ENCODE measurements at places on chromosomes 5 and 9.

GRCh38 chr5:56047448-56047847 lies 52.7 kb upstream of the IL6ST start:
- peaks cover 2% of the 10 kb centered on the region for H3K36me3 ChIP-seq
- H3K4me3 ChIP-seq = no peak overlapping the region
- peaks cover 8% of the 10 kb centered on the region for H3K4me1 ChIP-seq
- H3K27ac ChIP-seq = no peak overlapping the region
- H3K27me3 ChIP-seq = peaks cover 7% of the 10 kb centered on the region

GRCh38 chr5:57779383-57780223 lies 297.0 kb upstream of the ACTBL2 start:
- peaks cover 8% of the 10 kb centered on the region for H3K27me3 ChIP-seq
- no peak overlapping the region for H3K4me3 ChIP-seq
- no peak overlapping the region for H3K27ac ChIP-seq
- H3K4me1 ChIP-seq = no peaks in the 10 kb centered on the region
- DNase-seq = no peak

DNA sequence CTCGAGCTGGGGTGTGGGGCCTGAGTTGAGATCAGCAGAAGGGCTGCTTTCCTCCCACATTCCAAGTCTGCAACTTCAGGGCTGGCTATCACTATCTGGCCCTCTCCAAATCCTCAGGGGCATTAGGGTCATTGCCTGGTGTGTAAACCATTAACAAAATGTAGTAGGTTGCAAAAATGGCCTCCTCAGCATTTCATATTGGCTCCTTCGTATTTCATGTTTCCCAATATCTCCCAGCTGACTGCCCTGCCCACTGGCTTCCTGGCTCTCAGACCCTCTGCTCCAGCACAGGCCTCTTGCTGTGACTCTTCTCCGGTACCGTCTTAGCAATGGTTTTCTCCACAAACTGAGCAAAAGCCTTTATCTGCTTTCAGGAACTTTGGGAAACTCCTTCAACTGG lies 113.8 kb downstream of the GADD45G start:
- peaks cover 1% of the 10 kb centered on the region for H3K4me1 ChIP-seq
- no peak overlapping the region for H3K27ac ChIP-seq
- DNase-seq = no peak
- no peak overlapping the region for H3K4me3 ChIP-seq
- no peaks in the 10 kb centered on the region for H3K36me3 ChIP-seq

- H3K36me3 ChIP-seq = no peaks in the 10 kb centered on the region
- peaks cover 3% of the 10 kb centered on the region for H3K4me1 ChIP-seq
- H3K27ac ChIP-seq = no peak overlapping the region
Observed at GRCh38 chr5:61599370-61600122, 267.5 kb downstream of the ZSWIM6 start.

- H3K27me3 ChIP-seq = no peaks in the 10 kb centered on the region
- peak; percentile 97 for DNase-seq
- peak within 1 kb of the TSS; percentile 96 for H3K27ac ChIP-seq
- peaks cover 10% of the 10 kb centered on the region for H3K4me1 ChIP-seq
Observed at GRCh38 chr9:112717661-112718331, at the start of gene INIP. TSS of gene INIP (minus strand) at chr9:112718117. CDS start at chr9:112716485, 1,632 bp downstream.

DNA sequence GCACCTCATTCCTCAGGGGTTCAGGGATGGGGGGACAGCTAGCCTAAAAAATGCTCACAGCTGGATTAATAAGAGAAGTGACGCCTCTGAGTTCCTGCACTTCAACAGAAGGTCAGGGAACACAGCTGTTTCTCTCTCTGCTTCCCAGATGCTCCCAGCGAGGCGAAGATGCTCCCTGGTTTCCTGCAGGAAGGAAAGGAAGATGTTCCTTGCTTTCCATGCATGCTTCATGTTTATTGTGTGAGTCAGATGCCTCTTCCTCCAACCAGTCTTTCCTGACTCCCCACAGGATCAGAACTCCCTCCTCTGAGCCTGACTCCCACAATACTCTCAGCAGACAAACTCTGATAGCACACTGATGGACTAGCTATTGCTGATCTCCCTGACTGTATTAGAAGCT lies 71.9 kb downstream of the MFAP3 start:
- DNase-seq = no peak
- H3K27ac ChIP-seq = no peak overlapping the region
- no peak overlapping the region for H3K4me3 ChIP-seq
- no peaks in the 10 kb centered on the region for H3K27me3 ChIP-seq
- H3K36me3 ChIP-seq = no peaks in the 10 kb centered on the region
- no peaks in the 10 kb centered on the region for H3K4me1 ChIP-seq

DNA sequence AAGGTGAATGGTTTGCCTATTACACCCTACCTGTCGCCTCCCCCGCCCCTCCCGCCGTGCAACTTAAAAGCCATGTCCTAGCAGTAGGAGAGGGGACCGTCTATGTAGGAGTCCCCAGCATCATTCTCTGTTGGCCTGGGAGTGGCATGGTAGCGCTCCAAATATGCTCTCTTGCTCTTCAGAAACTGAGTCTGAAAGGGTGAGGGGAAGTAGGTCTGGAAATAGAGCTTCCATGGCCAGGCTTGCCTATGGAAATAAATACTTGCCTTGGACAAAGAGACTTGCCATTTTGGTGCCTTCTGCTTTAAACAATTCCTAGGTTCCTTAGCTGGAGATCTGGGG lies 1.4 kb downstream of the RGS7BP start:
- no peak overlapping the region for H3K27ac ChIP-seq
- no peak overlapping the region for H3K4me3 ChIP-seq
- no peaks in the 10 kb centered on the region for H3K36me3 ChIP-seq
- DNase-seq = no peak
- no peaks in the 10 kb centered on the region for H3K4me1 ChIP-seq
- peaks cover 38% of the 10 kb centered on the region for H3K27me3 ChIP-seq

- H3K4me3 ChIP-seq = no peak overlapping the region
- no peaks in the 10 kb centered on the region for H3K36me3 ChIP-seq
- H3K27ac ChIP-seq = no peak overlapping the region
- H3K4me1 ChIP-seq = peaks cover 13% of the 10 kb centered on the region
Observed at GRCh38 chr5:132772291-132773070, 4.6 kb downstream of the SEPTIN8 start.

GRCh38 chr5:161471211-161471950 lies 75.1 kb downstream of the GABRB2 start:
- H3K27me3 ChIP-seq = no peaks in the 10 kb centered on the region
- H3K4me3 ChIP-seq = no peak overlapping the region
- DNase-seq = no peak
- H3K27ac ChIP-seq = no peak overlapping the region

- H3K27ac ChIP-seq = peak within 1 kb of the TSS; percentile 94
- peaks cover 26% of the 10 kb centered on the region for H3K4me1 ChIP-seq
- peaks cover 45% of the 10 kb centered on the region for H3K36me3 ChIP-seq
- no peaks in the 10 kb centered on the region for H3K27me3 ChIP-seq
- H3K4me3 ChIP-seq = peak within 1 kb of the TSS; percentile 94
Observed at GRCh38 chr9:127899128-127899943, at the start of gene ST6GALNAC6. TSS of gene ST6GALNAC6 (minus strand) at chr9:127899603. CDS start at chr9:127897981, 1,622 bp downstream.

DNA sequence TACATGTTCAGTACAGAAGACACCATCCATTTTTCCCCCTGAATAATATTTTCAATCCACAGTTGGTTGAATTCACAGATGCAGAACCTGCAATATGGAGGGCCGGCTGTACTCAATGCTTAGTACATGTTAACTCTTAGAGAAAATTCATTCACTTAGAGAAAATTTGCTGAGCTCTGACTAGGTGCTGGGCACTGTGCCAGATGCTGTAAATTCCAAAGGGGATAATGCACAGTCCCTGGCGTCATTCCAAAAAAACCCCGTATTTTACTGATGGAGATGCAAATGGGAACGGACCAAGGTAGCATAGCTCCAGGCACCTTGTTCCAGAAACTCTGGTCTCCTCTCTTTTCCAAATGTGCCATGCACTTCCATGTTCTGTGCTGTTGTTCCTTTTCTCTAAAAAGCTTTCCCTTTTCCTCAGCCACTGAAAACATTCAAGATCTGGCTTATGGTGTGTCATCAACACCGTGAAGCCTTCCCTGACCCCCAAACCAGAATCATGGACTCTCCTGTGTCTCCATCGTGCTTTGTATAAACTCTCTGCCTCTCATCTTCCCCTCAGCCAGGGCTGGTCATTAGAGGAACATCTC lies 55.7 kb upstream of the COL15A1 start:
- no peak overlapping the region for H3K27ac ChIP-seq
- H3K4me1 ChIP-seq = no peaks in the 10 kb centered on the region
- H3K27me3 ChIP-seq = peaks cover 48% of the 10 kb centered on the region

DNA sequence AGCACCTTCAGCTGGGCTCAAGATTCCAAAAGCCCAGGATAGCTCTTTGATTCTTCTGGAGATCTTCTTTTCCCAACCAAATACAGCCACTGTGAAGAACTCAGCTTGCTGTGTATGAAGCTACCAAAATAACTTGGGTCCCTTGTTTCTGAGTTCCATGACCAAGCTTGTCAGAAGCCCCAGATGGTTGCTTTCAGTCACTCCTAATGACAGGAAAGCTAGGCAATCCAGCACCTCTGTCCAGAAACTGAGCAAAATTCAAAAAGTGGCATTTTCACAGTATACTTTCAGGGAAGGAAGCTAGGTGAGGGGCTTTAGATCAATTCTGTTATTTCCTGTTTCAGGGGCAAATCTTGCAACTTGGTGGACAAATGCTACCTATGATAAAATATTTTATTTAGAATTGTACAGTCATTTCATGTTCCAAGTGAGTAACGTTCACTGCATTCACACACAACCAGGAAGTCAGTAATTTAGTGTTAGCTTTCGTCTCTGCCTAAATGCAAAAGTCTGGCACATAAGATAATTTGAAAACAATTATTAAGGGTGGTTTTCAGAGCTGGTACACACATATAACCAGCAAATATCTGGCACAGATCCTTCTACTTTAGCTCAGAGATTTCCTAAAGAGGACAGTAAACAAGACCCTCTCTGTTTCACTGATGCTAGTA lies 330.1 kb downstream of the GLIS3 start:
- H3K4me3 ChIP-seq = no peak overlapping the region
- H3K36me3 ChIP-seq = no peaks in the 10 kb centered on the region
- H3K27me3 ChIP-seq = peaks cover 28% of the 10 kb centered on the region
- no peak for DNase-seq
- no peaks in the 10 kb centered on the region for H3K4me1 ChIP-seq
- H3K27ac ChIP-seq = no peak overlapping the region

DNA sequence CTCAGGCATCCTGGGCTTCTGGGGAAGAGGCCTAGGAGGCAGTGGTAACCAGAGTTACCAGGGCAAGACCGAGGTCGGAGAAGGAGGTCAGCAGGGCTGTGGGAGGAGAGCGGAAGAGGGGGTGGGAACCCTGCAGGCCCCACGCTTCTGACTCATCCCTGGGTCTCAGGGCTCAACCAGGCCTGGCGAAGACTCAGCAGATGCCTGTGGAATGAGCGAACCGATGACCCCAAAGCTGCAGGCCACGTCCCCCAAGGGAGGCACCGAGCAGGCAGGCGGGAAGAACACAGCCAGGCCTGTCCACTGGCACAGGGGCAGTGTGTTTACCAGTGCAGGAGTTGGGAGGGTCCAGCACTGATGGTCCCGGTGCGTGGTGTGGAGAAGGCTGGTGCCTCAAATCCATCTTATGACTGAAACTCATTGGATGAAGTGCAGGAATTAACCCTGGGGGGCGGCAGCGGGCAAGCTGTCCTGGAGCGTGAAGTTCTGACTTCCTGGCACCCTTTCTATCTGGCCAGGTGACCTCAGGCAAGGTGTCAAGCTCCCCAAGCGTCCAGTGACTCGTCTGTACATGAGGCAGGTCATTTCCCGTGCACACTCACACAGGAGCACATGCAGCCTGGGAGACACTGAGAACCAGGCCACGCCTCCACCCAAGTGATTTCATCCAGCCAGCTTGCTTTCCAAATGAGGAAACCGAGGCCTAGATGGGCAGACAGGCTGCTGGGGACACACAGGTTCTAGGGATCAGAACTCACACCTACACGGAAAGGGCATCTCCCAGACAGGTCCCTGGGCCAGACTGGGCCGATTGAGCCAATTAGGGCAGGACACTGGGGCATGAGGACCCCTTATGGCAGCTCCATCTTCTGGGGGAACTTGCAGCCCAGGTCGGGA lies 69.1 kb downstream of the ADAMTS2 start:
- no peaks in the 10 kb centered on the region for H3K36me3 ChIP-seq
- peaks cover 24% of the 10 kb centered on the region for H3K27me3 ChIP-seq
- H3K27ac ChIP-seq = no peak overlapping the region
- H3K4me3 ChIP-seq = no peak overlapping the region
- H3K4me1 ChIP-seq = no peaks in the 10 kb centered on the region

DNA sequence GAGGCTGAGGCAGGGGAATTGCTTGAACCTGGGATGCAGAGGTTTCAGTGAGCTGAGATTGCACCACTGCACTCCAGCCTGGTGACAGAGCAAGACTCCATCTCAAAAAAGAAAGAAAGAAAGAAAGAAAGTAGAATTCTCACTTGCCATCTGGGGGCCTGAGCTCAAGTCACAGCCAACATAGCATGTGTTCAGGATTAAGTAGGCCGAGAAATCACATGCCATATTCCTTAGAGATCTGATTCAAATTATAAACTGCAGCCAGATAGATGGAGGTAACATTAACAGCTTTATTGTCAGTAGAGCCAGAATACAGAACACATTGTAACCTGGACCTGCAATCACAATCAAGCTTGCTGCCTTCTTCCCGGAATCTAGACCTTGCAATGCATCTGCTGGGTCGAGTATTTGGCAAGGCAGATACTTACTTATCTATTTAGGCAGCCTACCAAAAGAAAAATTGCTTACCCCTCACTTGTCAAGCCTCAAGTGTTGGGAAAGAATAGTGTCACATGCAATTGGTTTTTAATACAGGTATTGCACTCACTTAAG lies 173.7 kb downstream of the CPLANE1 start:
- H3K27me3 ChIP-seq = no peaks in the 10 kb centered on the region
- H3K27ac ChIP-seq = no peak overlapping the region
- H3K4me1 ChIP-seq = no peaks in the 10 kb centered on the region
- peaks cover 3% of the 10 kb centered on the region for H3K36me3 ChIP-seq

- H3K27ac ChIP-seq = no peak overlapping the region
- no peak overlapping the region for H3K4me3 ChIP-seq
- H3K36me3 ChIP-seq = no peaks in the 10 kb centered on the region
- H3K4me1 ChIP-seq = no peaks in the 10 kb centered on the region
- DNase-seq = no peak
Observed at GRCh38 chr9:8221462-8221861, 421.9 kb upstream of the DMAC1 start.

GRCh38 chr5:124921694-124922093 lies 175.3 kb upstream of the ZNF608 start:
- DNase-seq = no peak
- H3K4me1 ChIP-seq = no peaks in the 10 kb centered on the region
- no peak overlapping the region for H3K4me3 ChIP-seq
- no peaks in the 10 kb centered on the region for H3K27me3 ChIP-seq

All from effector memory CD8-positive, alpha-beta T cell (primary cell).